ENCODE measurements at places on chromosomes 6 and 20. TPM values are rescaled to one million over a fixed set of nuclear protein-coding genes. Genes with fewer than 3 reads are reported as not detected.

- no peak for DNase-seq
These were observed 317.5 kb downstream of the CD83 start for GRCh38 chr6:14434916-14435690.

DNA sequence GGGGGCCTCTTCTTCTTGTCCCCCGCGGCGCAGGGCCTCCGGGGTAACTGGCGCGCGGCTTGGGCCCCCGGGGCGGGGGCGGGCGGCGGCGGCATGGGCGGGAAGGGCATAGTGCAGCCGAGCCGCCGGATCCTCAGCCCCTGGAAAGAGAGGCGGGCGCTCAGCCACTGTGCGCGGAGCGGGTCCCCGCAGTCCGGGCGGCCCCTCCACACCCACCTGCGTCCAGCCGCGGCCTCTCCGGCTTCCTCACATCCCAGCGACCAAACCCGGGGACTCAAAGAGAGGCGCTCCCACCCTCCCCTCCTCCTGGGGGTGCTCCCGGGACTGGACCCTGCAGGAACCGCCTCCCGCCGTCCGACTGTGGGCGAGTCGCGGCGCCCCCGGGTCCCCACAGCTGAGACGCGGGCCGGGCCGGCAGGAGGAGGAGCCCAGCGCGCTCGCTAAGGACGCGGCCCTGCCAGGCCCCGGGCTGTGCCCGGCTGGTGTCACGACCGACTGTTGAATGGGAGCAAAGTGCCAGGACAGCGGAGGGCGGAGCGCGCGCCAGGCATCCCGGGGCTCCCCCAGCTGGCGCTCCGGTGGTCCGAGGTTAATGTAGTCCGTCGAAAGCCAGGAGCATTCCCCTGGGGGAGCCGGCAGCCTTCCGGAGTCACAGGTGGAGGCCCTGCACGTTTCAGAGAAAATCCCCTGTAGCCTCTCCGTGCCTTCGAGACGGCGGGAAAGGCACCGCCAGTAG lies at the start of gene PRR18:
Gene PRR18 (minus strand): TSS at position 360 of the 736 bp plus-strand sequence. CDS start 250 bp downstream, at position 110.
- peak; percentile 42 for DNase-seq

- DNase-seq: no peak
These were observed 59.9 kb upstream of the HBS1L start for GRCh38 chr6:135114355-135115145.

DNA sequence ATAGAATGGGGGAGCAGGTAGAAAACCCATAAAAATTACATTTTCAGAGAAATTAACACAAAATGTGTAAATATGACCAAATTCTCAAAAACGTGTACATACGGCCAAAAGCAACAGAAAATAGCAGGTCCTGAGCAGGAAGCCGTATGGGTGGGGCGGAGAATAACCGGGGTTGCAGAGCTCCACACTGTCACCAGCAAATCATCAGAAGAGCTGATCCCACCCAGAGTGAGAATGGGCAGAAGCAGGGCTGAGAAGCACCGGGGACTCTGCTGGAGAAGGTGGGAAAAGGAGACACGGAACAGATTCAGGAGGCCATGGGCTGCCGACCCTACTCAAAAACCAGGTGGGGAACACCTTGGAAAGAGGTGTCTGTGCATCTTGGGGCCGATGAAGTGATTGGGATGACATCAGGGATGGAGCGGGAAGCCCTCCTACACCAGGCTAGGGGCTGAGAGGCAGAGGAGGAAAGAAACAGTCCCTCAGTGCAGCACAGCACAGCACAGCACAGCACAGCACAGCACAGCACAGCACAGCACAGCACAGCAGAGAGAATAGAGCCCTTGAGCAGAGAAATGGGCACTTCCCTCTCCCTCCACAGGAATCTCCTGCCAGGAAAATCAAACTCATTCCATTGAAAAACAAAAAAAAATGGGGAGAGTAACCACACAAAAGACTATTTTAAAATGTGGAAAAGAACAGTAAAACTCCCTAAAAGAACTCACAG lies 22.3 kb downstream of the STX7 start:
- DNase-seq: no peak

- DNase-seq: peak; percentile 49
These were observed 7.9 kb downstream of the EMILIN3 start for GRCh38 chr20:41358717-41359116.

- no peak for DNase-seq
These were observed 415 bp downstream of the RGS19 start for GRCh38 chr20:64078934-64079272.

DNA sequence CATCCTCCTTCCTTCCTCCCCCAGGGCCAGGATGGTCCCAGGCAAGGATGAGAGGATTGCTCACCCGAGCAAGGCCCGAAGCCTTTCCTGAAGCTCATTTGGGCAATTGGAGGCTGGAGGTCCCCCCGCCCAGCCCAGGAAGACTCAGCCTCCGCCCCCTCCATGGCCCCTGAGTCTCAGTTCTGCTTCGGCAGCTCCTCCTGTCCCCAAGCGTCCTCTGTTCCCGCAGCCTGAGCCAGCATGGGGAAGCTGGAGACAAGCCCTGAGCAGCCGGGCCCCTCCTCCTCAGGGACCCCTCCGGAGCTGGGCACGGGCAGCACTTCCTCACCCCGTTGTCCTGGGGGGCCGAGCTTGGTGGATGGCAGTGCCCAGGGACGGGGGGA lies 26.0 kb downstream of the SLC17A9 start:
- no peak for DNase-seq

DNA sequence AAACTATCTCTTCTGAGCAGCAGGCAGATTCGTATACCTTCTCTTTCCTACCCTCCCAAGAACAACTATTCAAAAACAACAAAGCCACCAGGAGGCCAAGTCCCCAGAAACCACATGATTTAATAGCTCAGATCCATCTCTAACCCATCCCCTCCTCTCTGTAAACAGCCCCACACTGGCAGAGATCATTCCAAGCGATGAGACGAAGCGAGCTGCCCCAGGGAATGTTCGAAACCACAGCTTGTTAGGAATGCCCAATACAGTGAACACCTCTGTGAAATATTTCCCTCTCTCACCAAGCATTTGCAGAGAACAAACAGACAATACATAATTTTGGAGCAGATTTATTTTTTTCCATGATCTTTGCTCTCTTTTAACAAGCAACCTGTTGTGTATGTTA lies 231.8 kb downstream of the SOD2 start:
- DNase-seq: no peak

- DNase-seq: no peak
These were observed 56.6 kb upstream of the EYA2 start for GRCh38 chr20:46838011-46838410.

DNA sequence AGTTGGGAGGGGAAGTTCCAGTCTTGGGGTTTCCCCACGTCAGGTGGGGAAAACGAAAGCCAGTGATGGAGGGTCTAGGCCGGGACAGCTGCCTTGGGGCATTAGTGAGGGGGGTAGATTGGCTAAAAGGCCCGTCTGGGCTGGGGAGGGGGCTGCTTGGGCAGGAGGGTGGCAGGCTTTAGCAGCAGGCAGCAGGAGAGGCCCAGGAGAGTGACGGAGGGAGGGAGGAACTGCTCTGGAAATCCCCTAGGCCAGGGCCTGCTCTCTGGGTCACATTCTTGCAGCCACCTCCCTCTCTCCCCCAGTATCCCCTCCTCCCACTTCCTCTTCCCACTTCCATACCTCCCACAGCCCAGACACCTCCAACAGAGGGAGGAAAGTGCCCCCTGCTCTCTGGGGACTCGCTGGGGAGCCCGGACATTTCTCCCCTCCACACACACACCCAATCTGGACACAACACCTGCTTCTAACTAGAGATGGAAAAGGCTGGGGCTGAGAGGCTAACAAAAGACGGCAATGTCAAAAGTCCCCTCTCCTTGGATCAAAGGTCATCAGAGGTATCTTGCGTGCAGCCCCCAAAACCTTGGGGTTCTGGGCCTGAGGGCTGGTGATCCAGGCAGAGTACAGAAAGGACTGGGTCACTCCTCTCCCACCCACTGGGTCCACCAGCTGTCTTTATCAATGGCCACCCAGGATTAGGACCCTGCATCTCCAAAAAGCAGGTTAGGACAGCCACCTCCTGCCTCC lies 1.8 kb downstream of the NFKBIE start:
- no peak for DNase-seq

- DNase-seq: peak; percentile 58
These were observed at the start of gene FERMT1 for GRCh38 chr20:6122873-6123648. Gene FERMT1, minus strand, starts transcription at chr20:6123030. Its CDS starts 3,476 bp downstream, at chr20:6119554.

DNA sequence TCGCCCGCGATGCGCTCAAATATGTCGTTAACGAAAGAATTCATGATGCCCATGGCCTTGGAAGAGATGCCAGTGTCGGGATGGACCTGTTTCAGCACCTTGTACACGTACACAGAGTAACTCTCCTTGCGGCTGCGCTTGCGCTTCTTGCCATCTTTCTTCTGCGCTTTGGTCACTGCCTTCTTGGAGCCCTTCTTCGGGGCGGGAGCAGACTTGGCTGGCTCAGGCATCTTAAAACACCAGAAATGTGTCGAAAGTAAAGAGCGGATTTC lies 36.4 kb downstream of the HFE start:
- DNase-seq: no peak

DNA sequence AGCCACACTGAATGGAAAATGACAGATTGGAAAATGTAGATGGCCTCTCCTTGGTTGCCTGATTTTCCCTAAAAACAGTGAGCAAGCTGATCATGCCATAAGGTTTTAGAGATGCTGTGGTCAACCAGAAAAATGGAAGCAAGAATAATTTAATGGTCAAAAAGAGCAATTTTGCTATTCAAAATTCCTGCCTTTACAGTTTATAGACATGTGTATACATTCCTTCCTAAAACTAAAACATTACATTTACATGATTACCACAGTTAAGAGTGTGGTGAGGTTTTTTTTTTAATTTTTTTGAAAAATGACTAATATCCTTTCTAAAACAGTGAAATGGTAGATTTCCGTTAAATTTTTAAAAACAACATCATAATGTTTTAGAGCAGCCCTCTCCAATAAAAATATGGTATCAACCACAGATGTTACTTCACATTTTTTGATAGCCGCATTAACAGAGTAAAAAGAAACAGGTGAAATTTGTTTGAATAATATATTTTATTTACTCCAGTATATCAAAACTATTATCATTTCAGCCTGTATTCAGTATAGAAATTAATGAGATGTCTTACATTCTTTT lies 407.0 kb upstream of the SOX4 start:
- DNase-seq: no peak

DNA sequence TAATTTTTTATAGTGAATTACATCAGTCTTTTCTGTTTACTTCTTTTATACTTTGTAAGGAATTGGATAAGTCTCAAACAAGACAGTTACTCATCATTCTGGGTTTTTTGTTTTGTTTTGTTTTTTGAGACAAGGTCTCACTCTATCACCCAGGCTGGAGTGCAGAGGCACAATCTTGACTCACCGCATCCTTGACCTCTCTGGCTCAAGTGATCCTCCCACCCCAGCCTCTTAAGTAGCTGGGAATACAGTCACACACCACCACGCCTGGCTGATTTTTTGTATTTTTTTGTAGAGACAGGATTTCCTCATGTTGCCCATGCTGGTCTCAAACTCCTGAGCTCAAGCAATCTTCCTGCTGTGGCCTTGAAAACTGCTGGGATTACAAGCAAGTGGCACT lies 524.3 kb downstream of the EYS start:
- no peak for DNase-seq

DNA sequence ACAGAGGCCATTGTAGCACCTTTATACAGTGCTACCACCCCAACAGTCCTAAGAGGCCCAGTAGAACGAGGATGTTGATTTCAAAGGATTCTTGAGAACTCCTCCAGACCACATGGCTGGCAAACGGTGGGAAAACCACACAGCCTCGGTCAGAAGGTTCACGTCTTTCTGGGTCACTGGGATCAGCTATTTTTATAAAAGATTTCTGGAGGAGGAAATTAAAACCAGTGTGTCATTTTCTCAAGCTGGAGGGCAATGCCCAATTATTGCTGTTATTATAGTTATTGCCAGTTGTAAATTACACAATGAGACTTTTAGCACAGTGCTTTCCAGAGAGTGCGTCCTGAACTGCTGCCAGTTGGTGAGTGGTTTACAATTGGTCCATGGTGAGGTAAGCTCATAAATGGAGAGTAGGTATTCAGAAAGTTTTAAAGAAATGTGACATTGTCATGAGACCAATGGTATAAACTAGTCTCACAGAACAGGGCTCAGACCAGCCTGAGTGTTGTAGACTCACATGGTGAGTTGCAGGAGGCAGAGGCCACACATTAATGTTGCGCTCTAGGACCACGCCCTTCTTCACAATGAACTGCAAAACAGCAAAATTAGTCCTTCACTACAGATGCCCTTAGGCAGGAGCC lies 8.4 kb upstream of the PPP1R14C start:
- no peak for DNase-seq

DNA sequence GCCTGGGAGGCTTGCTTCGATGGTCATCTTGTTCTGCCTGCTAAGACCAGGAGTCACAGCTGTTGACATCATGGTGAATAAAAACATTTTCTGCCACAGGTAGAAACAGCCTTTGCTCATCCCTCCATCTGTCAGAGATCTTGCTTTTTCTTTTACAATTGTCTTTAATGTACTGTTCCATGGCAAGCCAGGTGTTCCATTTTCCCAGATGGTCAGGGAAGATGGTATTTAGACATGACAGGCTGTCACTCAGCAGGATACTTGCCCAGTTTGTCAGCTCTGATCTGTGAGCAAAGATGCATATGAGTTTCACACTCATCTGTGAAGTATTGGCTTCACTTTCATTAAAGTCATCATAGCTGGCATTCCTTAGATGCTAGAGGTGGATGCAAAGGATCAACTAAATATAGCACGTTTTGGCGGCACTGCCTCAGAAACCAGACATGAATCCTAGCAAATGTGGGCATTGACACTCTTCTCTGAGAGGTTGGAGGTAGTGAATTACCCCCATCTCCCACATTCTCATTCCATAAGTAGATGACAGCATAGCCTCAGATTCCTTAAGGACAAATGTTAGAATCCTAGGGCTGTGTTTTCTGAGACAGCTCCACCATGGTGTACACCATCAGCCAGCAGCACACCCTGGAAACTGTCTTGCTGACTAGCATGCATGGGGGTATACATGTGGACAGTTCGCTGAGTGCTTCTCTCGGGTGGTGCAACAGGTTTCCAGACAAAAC lies 4.2 kb downstream of the SSTR4 start:
- DNase-seq: no peak

DNA sequence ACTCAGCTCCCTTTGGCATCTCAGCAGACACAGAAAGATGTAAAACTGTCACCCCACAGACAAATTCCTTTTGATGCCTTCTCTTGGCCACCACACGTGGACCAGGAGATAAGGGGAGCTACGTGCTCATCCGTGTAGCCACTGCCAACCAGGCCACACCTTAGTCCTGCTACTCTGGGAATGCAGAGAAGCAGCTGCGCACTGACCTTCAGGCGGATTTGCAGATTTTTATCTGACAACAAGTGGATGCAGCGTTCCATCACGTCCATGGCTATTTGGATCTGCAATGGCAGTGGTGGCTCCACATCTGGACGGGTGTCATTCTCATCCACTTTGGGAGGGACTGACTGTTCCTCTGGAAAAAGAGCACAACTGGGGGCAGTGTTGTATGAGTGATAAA lies 30.8 kb downstream of the TTI1 start:
- DNase-seq: no peak

GRCh38 chr6:157181649-157182048 lies 141.7 kb downstream of the TMEM242 start:
- DNase-seq: no peak

The RIPOR2 gene
- total RNA-seq: 21.3 TPM

The RSPH9 gene
- 0.41 TPM for total RNA-seq

The PNRC1 gene
- 165 TPM for total RNA-seq

Data from tongue (tissue), 3 donors.